ENCODE measurements at places on chromosomes 3 and 15.
A peak's percentile ranks its signal among the peaks of the same experiment; 100 is the strongest.

DNA sequence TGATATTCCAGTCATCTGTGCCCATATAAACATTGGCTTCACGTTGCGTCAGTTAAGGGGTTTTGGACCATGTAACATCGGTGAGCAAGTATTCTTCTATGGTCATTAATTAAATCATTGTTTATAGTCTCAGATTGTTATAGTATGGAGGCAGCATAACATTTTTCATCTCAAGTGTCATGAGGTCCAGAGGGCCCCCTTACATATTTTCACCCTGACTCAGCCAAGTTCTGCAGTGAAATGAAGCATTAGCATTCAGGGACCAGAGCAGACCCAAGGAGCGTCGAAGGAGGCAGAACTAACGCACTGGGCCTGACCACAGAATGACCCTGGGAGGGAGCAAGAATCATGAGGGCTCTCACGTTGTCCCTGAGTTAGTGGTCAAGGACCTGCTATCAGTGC lies 171.5 kb downstream of the LRTM1 start:
- no peak for DNase-seq

DNA sequence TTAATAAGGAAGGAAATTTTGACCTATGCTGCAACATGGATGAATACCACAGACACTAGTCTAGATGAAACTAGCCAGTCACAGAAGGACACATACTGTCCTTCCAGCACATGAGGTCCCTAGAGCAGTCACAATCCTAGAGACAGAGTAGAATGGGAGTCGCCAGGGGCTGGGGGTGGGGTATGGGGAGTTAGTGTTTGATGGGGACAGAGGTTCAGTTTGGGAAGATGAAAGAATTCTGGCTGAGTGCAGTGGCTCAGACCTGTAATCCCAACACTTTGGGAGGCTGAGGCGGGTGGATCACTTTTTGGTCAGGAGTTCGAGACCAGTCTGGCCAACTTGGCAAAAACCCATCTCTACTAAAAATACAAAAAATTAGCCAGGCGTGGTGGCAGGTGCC lies 99.2 kb downstream of the TPRA1 start:
- DNase-seq = no peak

DNA sequence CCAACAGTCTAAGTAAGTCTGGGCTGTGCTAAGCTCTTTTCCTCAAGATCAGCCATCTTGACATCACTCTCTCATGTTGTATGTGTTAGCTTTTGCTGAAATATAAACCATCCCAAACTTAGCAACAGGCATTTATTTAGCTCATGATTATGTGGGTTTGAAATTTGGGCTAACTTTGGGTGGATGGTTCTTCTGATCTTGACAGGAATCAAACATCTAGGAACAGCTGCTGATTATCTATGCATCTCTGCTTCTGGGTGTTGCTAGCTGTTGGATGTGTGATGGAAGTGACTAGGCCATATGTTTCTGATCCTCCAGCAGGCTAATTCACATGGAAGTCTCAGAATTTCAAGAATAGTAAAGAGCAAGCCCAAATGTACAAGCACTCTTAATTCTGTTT lies 615.2 kb upstream of the TGFBR2 start:
- DNase-seq = no peak

GRCh38 chr3:150331978-150332568 lies 76.0 kb upstream of the TSC22D2 start:
- no peak for DNase-seq

DNA sequence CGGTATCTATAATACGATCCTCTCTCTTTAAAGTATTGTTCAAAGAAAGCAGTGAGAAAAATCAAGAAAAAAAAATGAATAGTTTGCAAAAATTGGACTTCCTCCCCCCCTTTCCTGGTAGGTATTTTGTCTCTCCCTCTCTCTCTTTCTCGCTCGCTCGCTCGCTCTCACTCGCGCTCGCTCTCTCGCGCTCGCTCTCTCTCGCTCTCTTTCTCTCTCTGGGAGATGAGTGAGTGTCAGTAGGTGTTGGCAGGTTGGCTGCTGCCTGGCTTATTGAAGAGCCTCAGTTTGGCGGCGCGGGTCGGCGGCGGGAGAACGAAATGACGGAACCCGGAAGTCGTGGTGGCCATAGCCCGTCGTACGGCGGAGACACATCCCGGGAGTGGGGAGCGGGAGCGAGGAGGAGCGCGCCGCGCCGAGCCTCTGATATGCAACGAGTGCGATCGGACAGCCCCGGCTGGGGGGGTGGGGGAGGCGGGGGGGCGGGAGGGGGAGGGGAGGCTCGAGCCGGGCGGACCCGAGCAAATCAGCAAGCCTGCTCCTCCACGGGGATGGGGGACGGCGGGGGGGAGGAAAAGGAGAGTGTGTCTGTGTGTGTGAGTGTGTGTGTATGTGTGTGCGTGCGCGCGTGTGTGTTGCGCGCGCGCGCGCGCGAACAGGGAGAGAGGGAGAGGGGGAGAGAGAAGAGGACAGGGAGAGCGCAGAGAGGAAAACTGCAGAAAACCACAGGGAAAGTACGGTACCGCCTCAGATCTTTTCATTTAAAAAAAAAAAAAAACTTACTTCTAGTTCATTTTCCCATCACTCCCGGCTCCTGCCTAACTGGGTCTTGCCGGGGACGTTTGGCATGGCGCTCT lies at the start of gene MEIS2:
Gene MEIS2 (minus strand): TSS at position 441 of the 857 bp plus-strand sequence. CDS start 1,083 bp downstream, outside the sequence.
- DNase-seq = peak; percentile 93

DNA sequence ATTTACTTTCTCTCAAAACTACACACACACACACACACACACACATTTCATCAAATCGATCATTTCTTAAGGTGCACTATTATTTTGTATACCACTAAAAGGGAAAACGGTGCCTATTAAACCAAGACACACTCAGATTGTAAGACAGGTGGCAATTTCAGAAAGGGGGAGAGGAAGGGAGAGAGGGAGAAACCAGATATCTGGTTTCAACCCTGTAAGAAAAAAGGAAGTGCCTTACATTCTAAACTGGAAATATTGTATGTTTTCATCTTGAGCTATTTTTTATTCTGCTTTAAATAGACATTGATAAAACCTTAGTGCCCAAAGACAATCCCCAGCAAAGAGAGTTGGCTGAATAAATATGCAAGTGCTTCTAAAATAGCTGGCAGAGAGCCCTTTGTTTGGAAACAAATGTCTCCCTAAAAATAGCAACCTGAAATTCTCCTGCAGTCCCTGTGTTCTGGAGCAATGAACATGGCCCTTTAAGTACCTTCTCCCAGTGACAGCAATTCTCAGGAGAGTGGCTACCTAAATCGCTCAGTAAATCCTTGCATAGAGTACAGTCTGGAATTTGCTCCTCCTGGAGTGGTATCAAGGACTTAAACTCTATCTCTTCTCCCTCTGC lies 85.7 kb downstream of the RARB start:
- DNase-seq = no peak

DNA sequence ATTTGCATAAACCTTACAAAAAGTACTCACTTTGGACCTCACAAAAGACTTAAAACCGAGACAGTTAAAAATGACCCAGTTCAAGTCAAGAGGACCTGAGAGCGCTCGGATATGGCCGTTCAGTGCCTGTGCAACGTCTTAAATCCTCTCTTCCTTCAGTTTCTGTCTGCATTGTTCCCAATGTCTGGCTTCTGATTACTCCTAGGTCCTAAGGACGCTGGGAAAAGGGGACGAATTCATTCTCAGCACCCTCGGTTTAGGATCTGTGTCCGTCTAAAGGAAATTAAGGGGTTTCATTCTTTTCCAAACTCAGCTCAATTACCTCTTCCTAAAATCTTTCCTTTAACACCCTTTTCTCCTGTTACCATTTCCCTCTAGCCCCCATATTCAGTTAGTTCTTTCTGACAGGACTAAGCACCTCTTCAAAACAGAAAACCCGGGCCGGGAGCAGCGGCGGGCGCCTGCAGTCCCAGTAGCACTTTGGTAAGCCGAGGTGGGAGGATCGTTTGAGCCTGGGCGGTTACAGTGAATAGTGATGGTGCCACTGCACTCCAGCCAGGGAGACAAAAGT lies 970 bp downstream of the DPPA4 start:
- no peak for DNase-seq

GRCh38 chr3:26307787-26308186 lies 314.8 kb upstream of the LRRC3B start:
- DNase-seq = no peak

- DNase-seq = no peak
Observed at GRCh38 chr3:72932416-72932815, 44.6 kb downstream of the GXYLT2 start.

All from NCI-H1436 (cell line).